ENCODE measurements at places on chromosomes 11 and 22.

DNA sequence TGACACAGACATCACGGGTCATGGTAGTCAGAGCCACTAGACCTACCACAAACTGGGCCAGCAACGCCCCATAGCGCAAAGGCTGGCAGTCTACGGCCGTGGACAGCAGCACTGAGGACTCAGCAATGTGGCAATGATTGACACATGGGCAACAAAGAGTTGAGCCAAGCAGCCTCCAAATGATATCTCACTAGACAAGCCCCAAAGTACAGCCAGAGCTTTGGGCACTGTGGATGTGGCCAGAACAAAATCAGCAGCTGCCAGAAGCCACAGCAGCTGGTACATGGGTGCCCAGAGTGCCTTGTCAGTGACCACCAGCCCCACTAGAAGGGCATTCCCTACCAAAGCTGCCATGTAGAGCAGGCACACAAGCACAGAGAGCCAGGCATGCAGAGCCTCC lies 11.2 kb upstream of the UBQLNL start:
- no peak for DNase-seq

- no peak for DNase-seq
Measured at GRCh38 chr11:85589373-85589772, 37.8 kb downstream of the DLG2 start.

DNA sequence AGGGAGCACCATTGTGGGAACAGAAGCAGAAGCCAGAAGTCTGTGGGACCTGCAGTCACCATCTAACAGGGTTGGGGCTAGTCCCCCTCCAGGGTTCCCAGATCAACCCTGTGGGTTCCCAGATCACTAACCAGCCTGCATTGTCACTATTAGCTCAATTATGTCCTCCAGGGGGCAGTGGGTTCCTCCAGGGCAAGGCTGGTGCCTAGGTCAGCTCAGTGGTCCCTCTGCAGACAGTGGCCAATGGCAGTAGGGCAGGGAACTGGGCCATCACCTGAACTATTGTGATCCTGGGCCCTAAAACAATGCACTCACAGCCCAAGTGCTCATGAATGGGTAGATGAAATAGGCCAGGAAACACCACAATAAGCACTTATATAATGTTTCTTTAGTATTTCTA lies 18.8 kb upstream of the PRSS23 start:
- no peak for DNase-seq

DNA sequence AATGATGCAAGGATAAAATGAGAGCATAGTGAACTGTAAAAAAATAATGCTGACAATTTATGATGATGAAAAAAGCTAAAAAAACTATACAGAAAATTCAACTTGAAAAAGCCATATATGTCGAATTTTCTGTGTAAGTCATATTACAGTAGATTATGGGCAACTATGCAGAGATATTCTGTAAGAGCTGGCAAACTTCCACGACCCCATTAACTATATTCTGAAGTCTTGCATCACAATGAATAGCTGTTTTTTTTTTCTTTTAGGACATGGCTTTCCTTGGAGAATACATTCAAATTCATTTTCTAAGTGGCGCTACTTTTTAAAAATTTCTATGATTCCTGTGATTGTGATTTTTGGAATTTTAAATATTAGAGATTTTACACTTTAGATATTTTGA lies 18.4 kb downstream of the PSMD13 start:
- DNase-seq: no peak

DNA sequence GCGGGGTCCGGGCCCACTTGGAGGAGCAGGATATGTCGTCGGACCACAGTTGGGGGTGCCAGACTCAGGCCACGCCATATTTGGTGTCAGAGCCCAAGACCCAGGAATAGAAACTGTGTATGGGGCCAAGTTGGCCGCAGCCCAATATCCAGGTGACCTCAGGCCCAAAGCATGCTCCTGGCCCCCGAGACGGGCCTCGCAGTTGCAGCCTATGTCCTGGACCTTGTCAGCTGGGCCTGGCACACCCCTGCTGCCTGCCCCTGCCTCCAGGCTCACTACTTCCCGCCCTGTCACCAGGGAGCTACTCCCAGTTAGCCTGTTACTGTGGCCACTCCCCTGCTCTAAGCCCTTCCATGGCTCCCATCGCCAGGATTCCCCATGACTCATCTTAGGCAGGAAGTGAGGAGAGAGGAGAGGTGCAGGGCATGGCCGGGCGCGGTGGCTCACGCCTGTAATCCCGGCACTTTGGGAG lies 23.1 kb downstream of the A4GALT start:
- DNase-seq: no peak

DNA sequence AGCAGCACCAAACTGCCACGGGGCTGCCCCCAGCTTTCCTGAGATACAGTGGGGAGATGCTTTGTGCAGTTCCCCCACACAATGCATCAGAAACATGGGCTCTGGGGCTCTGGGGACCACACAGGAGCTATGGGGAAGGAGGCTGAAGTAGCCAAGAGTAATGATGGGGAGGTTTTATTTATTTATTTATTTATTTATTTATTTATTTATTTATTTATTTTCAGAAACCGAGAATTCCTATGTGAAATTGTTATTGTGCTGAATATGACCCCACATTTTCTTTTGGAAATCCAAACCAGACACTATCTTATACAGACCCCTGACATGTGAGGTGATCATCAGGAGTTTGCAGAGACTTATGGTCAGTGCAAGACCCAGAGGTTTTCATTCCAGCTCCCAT lies 84.4 kb downstream of the MTNR1B start:
- DNase-seq: no peak

GRCh38 chr11:74780248-74781005 lies 31.8 kb downstream of the RNF169 start:
- no peak for DNase-seq

DNA sequence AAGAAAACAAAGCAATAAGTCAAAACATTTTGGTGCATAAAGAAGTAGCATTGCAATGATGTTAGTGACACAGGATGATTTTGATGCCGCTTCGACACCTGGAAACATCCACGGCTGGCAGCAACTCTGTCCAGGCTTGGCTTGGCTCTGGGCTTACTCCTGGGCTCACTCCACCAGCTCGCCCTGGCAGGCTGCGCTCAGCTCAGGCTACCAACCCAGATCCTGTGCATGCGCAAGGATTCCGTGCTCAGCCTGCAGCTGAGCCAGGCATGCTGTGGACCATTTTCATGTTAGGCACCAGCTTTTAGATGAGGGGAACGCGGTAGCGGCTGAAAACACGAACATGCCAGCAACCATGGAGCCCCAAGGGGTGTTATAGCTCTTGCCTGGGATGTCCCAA lies 66.0 kb downstream of the SLC25A17 start:
- DNase-seq: no peak

- no peak for DNase-seq
Measured at GRCh38 chr11:18776324-18776723, 15.3 kb downstream of the PTPN5 start.

DNA sequence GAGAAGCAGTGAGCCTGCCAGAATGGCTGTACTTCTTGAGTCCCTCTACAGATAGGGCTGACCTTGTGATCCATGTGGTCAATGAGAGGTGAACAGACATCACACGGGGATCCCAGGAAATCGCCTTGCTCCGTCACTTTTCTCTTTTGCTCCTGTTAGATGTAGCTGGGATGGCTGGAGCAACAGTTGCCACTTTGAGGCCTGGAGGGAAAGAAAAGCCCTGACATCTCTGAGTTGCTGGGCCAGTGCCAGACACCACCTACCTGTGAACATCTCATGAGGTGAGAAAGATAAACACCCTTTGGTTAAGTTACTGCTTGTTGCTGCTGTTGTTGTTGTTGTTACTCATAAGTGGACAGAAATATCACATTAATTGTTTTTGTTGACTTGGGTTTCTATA lies 840.3 kb downstream of the TBC1D22A start:
- DNase-seq: no peak

- peak; percentile 10 for DNase-seq
Measured at GRCh38 chr11:78147807-78148206, 8.4 kb upstream of the ALG8 start.

GRCh38 chr11:45354976-45355705 lies 69.0 kb upstream of the SYT13 start:
- DNase-seq: peak; percentile 80

- DNase-seq: no peak
Measured at GRCh38 chr11:58577555-58578135, 1.2 kb upstream of the ZFP91 start.

GRCh38 chr22:26884921-26885320 lies 227.5 kb downstream of the MIAT start:
- no peak for DNase-seq

- no peak for DNase-seq
Measured at GRCh38 chr11:119919656-119920055, 190.7 kb upstream of the NECTIN1 start.

GRCh38 chr22:20510811-20511577 lies 3.6 kb downstream of the MED15 start:
- DNase-seq: no peak

DNA sequence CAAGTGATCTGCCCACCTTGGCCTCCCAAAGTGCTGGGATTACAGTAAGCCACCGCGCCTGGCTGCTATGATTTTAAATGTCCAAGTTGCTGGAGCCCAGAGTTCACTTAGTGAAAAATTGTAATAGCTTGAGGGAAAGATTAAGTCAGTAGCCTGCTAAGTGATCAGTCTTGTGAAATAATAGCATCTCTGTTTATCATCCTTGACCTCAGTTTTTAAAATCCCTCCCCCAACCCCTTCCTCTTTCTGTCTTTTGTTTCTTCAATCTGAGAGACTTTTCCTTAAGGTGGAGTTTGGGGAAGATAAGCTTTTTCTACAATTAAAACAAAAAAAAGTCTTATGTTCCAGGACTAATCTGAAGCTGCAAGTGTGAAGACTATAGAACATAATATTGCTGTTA lies 6.4 kb downstream of the HIPK3 start:
- DNase-seq: no peak

GRCh38 chr22:27729246-27729645 lies 72.3 kb downstream of the MN1 start:
- no peak for DNase-seq

GRCh38 chr22:26536056-26536761 lies 23.9 kb upstream of the TFIP11 start:
- no peak for DNase-seq

DNA sequence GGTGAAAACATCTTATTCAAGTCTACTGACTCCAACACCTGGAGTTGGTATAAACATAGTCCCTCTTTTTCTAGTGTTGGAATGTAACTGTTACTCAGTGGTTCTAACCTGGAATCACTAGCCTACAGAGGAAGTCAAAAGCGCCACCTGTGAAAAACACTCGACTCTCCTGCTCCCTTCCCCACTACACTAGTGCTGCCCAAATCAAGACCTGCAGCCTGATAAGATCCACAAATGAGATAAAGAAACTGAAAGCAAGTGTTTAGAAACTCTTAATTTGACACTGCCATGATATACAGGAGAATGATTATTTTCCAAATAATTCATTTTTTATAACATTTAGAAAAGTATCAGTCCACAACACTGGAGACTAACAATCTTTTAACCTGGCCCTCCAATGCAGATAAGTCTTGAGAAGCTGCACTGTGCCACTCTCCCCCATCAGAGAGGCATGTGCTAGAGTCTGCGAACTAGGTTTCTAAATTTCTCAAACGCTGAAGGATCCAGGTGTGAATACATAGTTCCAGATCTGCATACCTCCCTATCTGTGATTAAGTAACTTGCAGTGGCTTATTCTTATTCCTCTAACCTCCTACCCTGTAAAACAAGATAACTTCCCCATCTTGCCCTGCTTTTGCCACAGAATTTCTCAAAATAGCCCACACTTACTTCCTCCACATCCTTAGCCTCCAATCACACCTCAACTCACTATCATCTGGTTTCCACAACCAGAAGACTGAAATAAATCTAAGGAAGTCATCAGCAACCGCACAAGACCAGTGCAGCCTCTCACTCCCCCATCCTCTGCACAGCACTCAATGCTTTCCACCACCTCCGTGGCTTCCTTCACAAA lies 88.1 kb downstream of the RRAS2 start:
- DNase-seq: no peak

DNA sequence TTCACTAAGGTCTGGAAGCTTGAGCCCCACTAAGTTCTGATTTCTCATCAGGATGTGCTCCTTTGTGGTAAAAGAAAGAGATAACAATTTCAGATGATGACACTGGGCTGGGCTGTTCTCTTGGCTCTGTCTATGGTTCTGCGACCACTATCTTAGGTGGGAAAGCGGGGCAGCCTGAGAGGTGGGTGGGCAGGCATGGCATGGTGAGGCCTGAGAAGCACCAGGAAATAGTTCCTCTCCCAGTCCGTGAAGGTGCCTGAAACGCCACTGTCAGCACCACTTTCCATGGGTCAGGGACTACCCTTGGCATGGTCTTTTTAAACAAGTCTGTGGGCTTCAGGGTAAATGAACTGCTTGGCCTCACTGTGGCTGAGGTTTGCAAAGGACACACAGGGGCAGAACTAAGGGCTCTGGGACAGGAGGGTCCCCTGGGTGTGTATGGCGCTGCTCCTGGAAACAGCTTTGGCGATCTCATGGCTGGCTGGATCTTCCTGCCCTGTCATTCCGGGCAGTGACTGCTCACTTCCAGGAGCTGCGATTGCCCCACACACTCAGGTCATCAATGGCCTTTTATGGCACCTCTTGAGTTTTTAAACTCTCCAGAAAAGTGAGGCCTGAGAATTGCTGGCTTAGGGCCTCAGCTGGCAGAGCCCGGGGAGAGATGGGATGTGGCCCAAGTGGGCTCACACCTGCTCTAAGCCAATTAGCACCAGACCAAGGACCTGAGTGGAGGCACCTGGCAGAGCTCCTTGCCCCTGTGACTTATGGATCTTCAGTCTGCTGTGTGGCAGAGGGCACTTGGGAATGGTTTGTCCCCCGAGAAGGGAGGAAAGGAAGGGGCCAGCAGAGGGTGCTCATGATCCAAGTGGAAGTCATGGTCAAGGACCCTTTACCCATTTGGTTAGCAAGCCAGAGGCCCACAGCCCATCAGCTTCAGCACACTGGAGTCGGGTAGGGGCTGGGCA lies 55.6 kb upstream of the LYVE1 start:
- peak; percentile 76 for DNase-seq

- no peak for DNase-seq
Measured at GRCh38 chr11:85988780-85989179, 80.1 kb downstream of the PICALM start.

DNA sequence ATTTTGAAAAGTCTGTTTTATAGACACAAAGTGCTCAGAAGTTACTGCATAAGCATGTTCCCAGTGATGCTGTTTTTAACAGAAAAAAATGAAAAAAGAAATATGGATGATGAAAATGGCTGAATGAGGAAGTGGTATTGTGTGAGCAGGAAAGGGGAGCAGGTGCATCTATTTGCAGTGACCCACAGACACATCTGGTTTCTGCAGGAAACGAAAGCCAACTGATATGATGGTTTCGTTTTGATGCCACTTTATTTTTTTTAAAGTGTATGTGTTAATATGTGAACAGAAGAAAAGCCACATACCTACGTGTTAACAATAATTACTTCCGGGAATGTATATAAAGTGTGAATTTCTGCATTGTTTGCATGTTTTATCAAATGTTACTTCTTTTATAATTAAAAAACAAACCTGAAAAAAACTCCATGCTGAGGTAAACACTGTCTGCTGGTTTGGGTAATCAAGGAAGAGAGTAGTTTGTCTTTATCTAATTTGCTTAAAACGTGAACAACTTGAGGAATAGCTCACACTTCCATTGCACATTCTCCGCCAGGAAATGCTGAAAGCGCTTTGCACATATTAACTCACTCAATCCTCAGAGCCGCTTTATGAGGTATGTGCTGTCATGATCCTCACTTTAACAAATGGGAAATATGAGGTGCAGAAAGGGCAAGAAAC lies 1335.9 kb downstream of the TBC1D22A start:
- peak; percentile 10 for DNase-seq

- DNase-seq: peak; percentile 45
Measured at GRCh38 chr11:122494221-122494620, 161.3 kb upstream of the UBASH3B start.

All from NCI-H2029 treated with DMSO at 0.1 percent for 48 hours (cell line).